Stimulated activated CD8-positive, alpha-beta memory T cell treated with anti-CD3 and anti-CD28 coated beads, Interleukin-7, amount 100 ng/mL, for 1 hour (primary cell): ENCODE measurements at places on chromosomes 16 and 17.
A peak's percentile ranks its signal among the peaks of the same experiment; 100 is the strongest.

DNA sequence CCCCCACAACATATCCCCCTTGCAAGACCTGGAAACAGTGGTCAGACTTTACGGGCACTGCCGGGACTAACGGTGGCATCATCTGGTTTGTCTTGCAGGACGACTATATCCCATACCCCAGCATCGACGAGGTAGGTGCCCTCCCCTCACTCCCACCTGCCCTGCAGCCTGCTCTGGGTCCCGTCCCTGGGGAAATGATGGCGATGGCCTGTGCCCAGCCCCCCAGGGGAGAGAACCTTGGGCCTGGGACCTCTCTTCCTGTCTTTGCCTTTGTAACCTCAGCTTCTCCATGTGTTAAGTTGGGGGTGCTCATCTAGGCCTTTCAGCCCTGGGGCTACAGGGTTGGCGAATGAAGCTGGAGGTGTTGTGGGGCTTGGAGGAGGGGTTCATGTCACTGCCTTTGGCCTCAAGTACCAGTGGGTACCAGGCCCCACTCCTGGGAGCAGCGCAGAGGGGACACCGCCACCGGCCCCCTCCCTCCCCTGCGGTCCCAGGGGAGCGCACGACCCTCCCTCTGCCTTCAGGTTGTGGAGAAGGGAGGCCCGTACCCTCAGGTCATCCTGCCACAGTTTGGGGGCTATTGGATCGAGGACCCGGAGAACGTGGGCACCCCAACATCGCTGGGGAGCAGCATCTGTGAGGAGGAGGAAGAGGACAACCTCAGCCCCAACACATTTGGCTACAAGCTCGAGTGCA lies 99.9 kb downstream of the OR1D5 start:
- no peak for DNase-seq

GRCh38 chr17:44928950-44929720 lies 13.8 kb upstream of the GFAP start:
- no peak for DNase-seq

- no peak for DNase-seq
Observed at GRCh38 chr17:69620363-69620762, 205.9 kb downstream of the MAP2K6 start.

DNA sequence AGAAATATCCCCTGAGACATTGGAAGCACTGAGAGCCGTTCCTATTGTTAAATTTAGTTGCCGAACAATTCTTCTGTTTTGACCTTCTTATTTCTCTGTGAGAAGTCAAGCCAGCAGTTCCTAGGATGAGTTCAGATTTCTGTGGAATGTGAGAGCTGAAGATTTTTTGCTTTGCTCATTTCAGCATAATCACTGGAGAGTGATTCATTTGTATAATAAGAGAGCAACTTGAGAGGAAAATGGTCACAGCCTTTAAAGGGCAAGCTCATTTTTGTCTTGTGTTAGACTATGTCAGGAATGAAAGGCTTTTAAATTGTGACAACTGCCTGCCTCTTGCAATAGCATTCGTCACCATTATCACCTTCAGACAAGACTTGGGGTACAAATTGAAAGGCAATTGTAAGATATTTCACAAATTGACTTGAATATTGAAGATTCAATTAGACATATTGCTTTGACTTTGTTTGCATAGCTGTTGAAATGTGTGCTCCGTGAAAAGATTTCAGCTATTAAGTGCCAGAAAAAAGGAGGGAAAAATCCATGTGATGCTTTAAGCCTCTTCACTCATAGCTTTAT lies 900.0 kb upstream of the GOT2 start:
- DNase-seq: no peak

GRCh38 chr16:19840524-19841110 lies 44.0 kb downstream of the GPRC5B start:
- no peak for DNase-seq

- DNase-seq: no peak
Observed at GRCh38 chr17:1939981-1940809, 84.9 kb downstream of the RTN4RL1 start.

DNA sequence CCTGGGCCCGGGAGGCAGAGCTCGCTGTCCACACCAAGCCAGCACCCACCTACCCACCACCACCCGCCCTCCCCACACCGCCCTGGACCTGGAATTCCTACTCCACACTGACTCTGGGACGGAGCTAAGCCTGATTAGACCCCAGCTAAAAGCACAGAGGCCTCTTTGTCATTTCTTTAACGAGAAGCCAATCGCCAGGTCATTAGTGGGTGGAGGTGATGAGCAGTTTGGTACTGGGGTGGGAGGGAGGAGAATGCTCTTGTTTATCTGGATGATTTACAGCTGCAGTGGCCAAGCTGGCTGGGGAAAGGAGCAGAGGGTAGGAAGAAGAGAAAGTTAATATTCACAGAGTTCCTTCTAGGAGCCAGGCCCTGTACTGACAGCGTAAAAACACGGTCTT lies 6.0 kb upstream of the BHLHA9 start:
- no peak for DNase-seq

DNA sequence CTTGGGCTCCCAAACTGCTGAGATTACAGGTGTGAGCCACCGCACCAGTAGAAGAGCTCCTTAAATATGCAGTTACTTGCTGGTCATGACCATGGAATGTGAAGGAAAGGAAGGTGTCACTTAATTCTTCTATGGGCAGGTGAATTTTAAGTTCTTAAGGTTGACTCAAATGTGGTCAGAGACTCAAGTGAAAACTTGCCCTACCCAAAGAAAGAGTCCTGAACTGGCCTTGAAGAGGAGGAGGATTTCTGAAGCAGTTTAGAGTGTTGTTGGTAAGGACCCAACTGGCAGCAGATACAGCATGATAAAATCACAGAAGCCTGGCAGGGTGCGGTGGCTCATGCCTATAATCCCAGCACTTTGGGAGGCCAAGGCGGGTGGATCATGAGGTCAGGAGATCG lies 29.4 kb downstream of the CHD9 start:
- DNase-seq: no peak

- no peak for DNase-seq
Observed at GRCh38 chr16:12788758-12789157, 14.9 kb downstream of the CPPED1 start.

DNA sequence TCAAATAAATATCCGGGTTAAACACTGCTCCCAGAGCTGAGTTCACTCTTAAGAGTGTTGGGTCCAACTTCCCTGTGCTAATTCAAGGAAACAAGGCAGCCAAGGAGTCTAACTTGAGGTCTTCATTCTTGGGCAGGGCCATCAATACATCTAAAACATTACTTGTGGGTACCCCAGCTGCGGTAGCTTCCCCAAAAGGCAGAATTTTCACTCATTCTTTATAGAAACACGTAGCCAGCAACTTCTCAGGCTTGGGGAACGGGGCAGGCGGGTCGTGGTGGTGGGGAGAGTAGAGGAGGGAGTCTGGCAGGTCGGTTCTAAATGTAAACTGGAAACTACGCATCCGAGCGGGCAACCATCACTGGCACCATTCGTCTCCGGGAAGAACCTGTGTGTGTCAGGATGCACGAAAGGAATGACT lies 666 bp upstream of the METTL9 start:
- DNase-seq: peak; percentile 5

GRCh38 chr16:89023151-89023551 lies 46.1 kb upstream of the CBFA2T3 start:
- DNase-seq: no peak

DNA sequence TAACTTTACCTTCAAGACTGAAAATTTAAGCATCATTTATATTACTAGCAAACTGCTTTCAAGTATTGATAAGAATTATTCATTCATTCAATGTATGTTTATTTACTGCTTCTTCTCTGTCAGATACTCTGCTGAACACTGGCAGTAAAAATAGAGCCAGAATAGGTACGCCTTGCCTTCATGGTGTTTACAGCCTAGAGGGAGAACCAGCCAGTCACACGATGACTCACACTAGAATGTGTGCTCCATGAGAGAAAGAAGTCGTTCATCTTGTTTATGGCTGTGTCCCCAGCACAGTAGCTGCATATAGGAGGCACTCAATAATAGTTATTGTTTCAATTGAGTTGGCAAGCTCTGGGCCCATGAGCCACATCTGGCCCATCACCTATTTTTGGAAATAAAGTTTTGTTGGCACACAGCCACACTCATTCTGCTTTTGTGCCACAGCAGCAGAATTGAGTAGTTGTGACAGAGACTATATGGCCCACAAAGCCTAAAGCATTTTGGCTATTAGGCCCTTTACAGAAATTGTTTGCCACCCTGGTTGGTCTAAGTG lies 84.2 kb downstream of the TMC6 start:
- no peak for DNase-seq

GRCh38 chr16:64370112-64370511 lies 751.8 kb downstream of the CDH11 start:
- DNase-seq: no peak

DNA sequence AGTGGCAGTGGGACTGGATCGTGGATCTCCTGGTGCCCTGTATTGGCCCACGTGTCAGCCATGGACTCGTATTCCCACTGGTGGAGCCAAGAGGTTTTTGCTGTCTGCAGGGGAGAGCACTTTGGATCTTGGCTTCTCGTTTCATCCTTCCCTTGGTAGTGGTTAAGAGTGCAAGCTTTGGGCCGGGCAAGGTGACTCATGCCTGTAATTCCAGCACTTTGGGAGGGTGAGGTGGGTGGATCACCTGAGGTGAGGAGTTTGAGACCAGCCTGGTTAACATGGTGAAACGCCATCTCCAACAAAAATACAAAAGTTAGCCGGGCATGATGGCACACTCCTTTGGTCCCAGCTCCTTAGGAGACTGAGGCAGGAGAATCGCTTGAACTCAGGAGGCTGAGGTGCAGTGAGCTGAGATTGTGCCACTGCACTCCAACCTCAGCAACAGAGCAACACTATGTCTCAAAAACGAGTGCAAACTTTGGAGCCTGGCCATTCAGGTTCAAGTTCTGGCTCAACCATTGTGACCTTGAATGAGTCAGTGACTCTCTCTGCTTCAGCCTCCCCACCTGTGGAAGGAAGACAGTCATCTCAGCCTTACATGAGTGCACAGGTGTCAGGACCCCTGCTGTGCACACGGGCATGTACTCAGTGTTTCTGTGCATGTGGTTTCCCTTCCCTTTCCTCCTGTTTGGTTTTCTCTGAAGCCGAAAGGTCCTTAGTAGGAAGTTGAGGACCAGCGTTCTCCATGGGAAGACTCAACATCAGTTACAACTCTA lies 57.4 kb downstream of the PLCG2 start:
- no peak for DNase-seq

DNA sequence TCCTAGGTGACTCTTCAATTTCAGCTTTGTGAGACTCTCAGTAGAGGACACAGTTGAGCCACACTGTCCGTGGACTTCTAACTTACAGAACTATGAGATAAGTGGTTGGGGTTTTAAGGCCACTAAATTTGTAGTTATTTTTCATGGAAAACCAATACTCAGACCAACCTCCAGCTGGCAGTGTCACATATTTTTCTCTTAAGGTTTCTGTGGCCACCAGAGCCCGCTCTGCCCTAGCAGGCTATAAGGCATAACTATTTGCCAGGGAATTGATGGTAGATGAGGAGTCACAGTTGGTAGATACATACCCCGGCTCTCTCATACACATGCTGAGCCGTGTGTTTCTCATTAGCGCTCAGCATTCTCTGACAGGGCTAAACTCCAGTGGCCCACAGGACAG lies 336.8 kb upstream of the MON1B start:
- DNase-seq: no peak

GRCh38 chr16:81473558-81473957 lies 28.9 kb downstream of the CMIP start:
- no peak for DNase-seq

GRCh38 chr17:82970067-82970466 lies 109.3 kb upstream of the METRNL start:
- no peak for DNase-seq

GRCh38 chr16:89507834-89508590 lies at the start of gene SPG7:
Gene SPG7, plus strand, starts transcription at chr16:89508403. Its CDS starts 15 bp downstream, at chr16:89508418.
- peak; percentile 79 for DNase-seq

DNA sequence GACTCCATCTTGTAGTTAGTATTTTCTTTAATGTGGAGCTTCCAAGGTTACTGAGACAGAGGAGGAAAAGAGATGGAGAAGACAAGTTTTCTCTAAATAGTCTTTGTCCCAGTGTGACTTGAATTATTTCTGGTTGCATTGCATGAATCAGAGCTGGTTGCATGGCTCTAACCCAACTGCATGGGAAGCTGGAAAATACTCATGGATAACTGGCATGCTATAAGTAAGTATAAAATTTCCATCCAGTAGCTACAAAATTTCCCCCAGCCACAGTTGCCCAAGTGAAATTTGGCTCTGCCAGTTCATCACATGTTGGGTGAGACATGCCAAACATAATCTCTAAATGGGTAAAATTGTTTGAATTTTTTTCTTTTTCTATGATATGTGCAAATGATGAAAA lies 1161.5 kb downstream of the CDH11 start:
- DNase-seq: no peak

DNA sequence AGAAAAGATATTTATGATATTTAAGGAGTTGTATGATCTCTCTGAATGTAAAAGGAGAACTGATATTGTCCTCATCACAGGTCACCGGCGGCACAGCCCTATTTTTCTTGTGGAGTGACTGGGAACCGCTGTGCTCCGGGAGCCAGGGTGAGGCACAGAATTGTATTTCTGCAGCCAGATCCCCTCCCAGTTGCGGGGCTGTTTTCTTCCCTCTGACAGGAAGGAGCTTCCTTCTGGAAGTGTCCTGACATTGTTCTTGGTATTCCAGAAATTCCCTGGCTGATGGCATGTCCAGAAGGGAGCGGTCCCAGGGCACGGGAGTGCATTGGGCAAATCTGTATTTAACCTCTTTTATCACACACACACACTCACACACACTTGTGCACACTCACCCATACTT lies 268.6 kb upstream of the FOXF1 start:
- DNase-seq: no peak
